ENCODE measurements at places on chromosomes 1 and 21.

DNA sequence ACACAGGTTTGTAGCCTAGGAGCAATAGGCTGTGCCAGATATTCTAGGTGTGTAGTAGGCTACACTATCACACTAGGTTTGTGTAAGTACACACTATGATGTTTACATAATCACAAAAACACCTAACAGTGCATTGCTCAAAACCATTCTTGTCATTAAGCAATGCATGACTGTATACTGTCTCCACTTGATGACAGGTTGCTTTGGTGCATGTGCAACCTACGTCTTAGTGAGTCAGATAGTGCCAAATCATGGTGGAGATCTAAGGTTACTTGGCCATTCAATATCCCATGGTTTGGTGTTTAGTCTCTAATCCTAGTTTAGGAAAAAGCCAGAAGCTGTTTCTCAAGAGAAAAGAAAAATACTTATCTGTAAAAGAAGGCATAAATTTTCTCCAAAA is 181.1 kb downstream of the KCNK2 start:
- no peak for DNase-seq

- no peak for DNase-seq
Observed at GRCh38 chr1:203704120-203704519, 60.9 kb upstream of the LAX1 start.

DNA sequence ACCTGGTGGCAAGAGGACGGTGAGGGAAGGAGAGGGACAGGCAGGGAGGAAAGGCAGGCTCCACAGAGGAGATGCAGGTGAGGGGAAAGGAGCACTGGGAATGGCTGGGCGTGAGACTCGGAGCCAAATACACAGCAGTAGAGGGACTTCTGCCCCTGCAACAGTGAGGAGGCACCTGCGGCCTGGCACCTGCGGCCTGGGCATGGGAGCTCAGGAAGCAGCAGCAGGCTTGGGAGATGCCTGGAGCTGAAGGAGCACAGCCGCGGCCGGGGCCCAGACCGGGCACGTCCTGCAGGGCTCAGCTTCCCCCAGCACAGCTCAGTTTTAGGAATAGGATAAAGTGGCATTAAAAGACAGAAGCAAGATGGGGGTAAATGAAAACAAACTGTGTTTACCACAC is 20.9 kb upstream of the TSPEAR start:
- no peak for DNase-seq

GRCh38 chr1:91098299-91098906 is 76.6 kb upstream of the ZNF644 start:
- no peak for DNase-seq

GRCh38 chr1:13996334-13996733 is 296.3 kb downstream of the PRDM2 start:
- DNase-seq: no peak

DNA sequence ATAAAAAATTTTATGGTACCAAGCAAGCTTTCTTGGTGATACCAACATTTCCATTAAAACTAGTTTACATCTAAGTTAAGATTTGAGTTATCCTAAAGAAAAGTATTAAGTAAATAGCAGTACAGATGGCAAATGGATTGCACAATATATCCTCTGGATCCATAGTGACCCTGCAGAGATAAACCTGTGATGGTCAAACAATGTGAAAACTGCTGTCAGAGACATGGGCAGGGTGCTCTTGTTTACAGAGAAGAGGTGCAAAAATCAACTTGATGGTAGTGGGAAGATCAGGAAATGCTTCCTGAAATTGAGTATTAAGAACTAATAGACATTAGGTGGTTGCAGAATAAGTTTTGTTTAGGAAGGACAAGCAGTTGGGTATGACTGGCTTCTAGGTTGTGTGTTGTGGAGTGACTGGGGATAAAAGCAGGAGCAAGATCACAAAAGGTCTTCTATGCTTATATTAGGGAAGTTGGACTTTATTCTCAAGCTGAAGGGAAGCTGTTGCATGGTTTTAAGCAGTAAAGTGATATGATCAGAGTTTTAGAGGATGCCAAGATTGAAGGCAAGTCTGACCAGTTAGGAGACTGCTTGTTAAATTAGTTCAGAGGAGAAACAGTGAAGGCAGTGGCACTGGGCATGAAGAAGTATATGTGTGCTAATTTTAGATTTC is 9.9 kb downstream of the TTC3 start:
- DNase-seq: no peak

DNA sequence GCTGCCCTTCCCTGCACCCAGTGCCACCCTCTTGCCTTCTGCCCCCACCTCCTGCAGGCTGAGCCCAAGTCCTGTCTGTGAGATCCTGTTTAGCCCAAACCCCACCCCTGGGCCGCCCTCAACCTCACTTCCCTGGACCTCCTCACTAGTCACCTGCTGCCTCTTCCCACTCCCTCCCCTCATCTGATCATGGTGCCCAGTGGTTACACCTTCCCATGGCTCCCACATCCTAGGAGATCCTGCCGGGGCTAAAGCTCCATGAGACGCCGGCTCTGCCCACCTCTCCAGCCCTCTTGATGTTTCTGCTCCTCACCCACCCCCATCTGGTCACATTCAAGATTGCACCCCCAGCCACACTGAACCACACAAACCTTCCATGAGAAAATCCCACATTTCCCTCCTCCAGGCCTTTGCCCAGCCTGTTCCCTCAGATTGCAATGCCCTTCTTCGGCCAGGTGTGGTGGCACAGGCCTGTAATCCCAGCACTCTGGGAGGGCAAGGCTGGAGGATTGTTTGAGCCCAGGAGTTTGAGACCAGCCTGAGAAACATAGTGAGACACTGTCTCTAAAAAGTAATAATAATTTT is 17.0 kb downstream of the TTC39A start:
- no peak for DNase-seq

- DNase-seq: no peak
Observed at GRCh38 chr1:196366817-196367495, 241.3 kb downstream of the KCNT2 start.

- no peak for DNase-seq
Observed at GRCh38 chr1:159916242-159917051, 8.9 kb downstream of the TAGLN2 start.

GRCh38 chr21:16055014-16055413 is 325.2 kb downstream of the USP25 start:
- DNase-seq: no peak

DNA sequence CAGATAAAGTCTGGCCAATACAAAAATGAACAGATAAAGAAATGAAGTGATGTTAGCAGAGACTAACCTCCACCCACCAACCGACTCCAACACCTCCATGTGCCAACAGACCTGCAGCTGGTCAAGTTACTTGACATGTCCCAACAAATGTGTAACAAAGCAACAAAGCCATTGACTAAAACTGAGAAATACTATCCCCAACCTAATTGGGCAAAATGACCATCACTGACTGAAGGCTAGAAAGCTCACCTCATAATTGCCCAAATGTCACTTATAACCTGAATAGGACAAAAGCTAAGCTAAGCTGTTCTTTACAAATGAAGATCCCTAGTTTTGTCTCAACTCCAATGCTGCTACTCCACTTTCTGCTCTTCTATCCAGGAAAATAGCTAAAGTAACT is 7.5 kb downstream of the KDM5B start:
- DNase-seq: no peak

DNA sequence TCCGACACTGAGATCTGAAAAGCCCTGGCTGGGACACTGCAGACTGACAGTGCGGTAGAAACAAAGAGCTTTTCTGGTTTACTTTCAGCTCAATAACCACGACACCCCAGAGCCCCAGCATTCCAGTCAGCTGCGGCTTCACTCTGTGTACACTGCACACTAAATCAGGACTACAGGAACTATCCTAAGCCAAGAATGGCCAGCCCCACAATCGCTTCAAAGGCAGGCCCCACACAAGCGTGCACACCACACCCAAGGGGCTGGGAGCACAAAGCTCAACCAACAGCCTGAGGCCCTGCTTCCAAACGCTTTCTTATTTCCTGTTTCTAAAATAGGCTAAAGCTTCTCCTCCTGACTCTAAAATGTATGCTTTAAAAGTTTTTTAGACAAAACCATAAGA is 28.4 kb downstream of the URB1 start:
- DNase-seq: no peak

DNA sequence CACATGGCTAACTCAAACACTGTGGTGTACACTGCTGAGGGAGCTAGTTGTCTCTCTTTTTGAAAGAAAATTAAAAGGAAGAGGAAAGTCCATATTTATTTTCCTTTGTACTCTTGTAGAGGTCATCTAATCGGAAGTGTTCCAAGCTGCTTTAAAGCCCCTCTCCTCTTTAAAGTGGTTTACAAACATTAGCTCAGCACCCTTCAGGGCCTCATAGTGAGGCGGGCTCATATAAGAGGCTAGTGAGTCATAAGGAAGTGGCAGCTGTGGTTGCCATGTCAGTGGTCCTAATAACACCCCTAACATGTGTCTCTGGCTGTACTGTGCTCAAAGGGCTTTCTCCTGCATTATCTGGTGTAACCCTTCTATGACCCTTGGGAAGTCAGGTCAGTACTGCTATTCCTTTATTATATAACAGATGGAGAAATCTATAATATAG is 104.4 kb upstream of the SERBP1 start:
- DNase-seq: no peak

DNA sequence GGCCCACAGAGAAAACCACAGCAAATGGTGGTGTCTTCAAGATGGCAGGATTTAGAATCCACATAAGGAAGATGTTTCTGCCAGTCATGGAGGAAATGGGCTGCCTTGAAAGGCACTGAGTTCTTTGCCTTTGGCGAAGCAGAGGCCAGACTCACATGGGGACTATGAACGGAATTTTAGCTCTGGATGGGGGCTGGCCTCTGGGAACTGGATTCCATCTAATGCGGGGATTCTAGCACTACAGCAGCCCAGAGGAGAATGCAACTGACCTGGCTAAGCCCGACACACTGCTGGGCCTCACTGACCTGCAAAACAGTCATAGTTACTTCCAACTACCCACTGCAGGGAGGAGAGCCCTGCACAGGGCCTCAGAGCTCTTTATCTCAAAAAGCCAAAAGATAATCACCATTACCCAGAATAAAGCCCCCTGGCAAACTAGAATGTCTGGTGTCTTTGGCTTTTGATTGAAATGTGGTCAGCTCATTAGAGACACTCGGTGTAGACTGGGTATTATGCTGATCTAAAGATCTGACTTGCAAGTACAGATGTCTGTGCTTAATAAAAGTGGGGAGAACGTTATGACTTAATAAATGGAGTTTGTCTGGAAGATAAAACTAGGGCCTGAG is 11.6 kb downstream of the HCRTR1 start:
- no peak for DNase-seq

DNA sequence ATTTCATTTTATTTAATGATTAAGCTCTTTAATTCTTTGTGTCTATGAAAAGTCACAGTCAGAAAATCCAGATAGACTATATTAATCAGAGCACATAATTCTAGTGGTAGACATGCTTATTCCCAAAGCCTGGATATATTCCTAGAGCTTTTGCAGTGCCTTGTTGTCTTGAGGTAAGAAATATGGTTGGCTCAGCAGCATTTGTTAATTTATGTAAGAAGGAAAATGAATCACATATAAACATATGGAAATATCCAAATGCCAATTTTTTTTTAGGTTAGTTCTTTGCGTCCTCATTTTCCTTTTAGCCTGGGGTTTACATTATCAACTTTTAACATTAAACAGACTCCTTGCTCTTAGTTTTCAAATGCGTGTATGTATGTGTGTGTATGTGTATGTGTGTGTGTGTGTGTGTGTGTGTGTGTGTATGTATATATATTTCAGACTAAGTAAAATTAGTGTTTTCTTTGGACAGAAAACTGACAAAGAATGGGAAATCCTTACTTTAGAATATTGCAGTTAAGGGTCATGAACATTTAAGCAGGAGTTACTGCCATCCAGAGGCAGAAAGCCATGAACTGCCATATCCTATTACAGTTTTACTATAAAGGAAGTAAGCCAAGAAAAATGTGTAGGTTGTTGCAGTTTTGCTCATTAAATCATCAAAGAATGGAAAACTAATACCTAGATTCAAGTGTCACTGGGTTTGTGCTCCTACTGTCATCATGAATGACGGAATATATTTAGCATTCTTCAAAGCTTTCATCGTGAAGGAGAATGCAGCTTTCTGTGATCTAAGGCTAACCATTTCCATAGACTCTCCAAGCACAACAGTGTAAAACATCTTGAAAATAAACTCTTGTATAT is 477.1 kb upstream of the NR5A2 start:
- no peak for DNase-seq

Data from activated T-cell treated with anti-CD3 and anti-CD28 coated beads for 24 hours (primary cell).